Ovary (tissue), 10 donors: ENCODE measurements at places on chromosomes 16 and 17. TPM values are rescaled to one million over a fixed set of nuclear protein-coding genes. Genes with fewer than 3 reads are reported as not detected.
A peak's percentile ranks its signal among the peaks of the same experiment; 100 is the strongest.

DNA sequence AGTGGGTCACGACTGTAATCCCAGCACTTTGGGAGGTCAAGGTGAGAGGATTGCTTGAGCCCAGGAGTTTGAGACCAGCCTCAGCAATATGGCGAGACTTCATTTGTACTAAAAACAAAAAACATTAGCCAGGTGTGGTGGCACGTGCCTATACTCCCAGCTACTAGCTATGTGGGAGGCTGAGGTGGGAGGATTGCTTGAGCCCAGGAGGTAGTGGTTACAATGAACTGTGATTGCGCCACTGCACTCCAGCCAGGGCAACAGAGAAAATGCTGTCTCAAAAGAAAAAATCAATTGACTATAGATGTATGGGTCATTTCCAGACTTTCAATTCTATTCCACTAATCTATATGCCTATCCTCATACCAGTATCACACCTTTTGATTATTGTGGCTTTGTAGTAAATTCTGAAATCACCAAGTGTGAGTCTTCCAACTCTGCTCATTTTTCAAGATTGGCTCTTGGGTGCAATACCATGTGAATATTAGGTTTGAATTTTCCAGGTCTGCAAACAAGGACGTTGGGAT, 27.2 kb upstream of the CEP20 start:
- H3K27me3 ChIP-seq: no peaks in the 10 kb centered on the region
- no peak overlapping the region for H3K27ac ChIP-seq
- H3K4me3 ChIP-seq: no peak overlapping the region
- DNase-seq: no peak
- H3K36me3 ChIP-seq: no peaks in the 10 kb centered on the region

The PPY gene
- not detected for total RNA-seq

DNA sequence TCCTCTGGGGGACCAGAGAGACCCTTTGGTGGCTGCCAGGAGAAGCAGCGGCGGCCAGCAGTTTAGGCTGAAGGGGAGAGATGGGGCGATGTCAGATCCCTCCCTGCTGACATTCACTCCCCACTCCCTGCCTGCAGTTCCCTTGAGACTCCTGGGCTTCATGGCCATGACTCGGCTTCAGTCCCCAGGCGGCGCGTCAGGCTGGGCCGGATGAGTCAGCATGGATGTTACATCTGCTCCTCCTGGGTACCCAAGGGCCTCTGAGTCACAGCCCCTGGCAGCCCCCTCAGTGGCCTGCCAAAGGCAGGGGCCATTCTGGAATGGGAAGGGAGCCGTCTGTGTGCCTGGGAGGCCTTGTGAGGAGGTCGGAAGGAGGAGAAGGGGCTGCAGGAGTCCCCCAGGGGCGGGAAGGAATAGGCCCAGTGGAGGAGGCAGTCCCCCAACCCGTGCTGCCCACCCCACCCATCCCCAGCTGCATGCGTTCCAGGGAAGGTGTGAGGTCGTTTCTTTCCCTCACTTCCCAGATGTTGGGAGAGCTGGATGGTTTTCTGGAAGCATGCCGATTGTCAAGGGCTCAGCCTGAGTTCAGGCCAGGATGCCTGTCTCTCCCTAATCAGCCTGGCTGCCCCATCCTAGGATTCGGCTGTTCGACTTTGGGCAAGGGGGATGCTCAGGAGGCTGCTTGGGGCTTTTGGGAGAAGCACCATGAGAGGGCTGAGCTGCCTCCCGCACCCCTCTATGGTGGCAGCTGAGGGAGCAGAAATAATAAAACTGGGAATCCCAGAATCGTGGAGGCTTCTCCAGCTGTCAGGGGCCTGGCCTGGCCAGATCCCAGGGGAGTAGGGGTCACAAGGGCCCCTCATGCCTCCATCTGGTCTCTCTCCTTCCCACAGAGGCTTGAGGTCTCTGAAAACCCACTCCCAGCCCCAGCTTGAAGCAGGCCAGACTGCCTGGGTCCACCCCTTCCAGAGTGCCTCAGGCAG, 9.7 kb downstream of the RHBDL3 start:
- DNase-seq: no peak
- H3K27ac ChIP-seq: no peak overlapping the region
- H3K4me1 ChIP-seq: peaks cover 2% of the 10 kb centered on the region

DNA sequence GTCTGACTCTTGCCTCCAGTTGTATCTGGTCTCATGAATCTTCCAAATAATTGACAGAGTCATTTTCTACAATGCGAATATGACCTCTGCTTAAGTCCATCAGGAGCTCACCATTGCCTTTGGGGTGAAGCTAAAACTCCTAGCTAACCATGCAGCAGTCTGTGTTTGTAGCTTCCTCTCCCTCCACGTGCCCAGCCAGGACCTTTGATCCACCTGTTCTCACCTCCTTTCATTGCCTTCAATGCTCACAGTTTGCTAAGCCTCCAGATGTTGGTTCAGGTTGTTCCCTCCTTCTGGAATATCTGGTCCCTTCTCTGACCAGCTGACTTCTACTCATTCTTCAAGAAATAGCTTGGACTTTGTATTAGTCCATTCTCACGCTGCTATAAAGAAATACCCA, 23.0 kb downstream of the BMERB1 start:
- no peak overlapping the region for H3K27ac ChIP-seq
- H3K4me3 ChIP-seq: no peak overlapping the region
- H3K36me3 ChIP-seq: no peaks in the 10 kb centered on the region

DNA sequence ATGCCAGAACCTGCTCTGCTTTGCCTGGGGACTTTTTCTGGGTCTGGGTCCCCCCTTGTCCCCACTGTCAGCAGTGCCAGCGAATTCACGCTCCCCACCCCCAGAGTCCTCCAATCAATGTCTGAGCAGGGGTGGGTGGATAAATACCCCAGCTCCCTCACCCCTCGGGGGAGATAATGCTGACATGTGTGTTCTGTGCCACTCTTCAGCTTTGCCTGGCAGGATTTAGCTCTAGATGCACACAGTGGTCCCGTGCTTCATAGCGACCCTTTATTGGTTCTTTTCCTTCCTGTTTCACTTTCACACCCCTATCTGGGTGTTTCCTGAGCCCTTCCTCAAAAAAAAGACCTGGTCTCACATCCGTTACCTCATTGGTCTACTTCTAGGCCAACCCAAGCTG, 277.0 kb downstream of the NPIPA8 start:
- H3K36me3 ChIP-seq: no peaks in the 10 kb centered on the region
- no peak for DNase-seq
- no peak overlapping the region for H3K4me3 ChIP-seq
- H3K27me3 ChIP-seq: no peaks in the 10 kb centered on the region

The PRAC1 gene
- not detected for total RNA-seq

The OR3A2 gene
- total RNA-seq: 0.69 TPM

DNA sequence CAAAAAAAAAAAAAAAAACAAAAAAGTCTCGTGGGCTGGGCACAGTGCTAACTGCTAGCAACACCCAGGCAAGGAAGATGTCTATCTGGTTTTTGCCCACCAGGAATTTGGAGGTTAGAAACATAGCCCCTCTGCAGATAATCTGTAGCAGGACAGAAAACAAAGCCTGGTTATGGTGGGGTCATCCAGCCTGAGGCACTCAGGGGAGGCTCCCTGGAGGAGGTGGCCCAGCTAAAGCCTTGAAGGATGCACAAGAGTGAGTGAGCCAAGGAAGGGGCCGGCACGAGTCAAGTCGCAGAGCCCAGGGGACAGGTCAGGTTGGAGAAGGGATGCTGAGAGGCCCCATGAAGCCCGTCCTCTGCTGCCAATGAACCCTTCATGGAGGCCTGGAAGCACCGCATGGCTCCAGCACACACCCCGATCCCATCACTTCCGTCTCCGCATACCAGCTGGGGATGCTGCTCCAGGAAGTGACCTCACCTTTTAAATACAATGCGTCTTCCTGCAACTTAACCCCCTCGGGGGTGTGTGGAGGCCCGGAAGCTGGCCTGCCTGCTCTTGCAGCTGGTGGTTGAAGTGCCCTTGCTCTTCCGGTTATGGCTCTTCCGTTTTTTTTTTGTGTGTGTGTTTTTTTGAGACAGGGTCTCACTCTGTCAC, 86.5 kb downstream of the ENGASE start:
- no peaks in the 10 kb centered on the region for H3K27me3 ChIP-seq
- no peak overlapping the region for H3K4me3 ChIP-seq
- H3K27ac ChIP-seq: no peak overlapping the region
- H3K36me3 ChIP-seq: no peaks in the 10 kb centered on the region
- DNase-seq: no peak

- H3K4me3 ChIP-seq: no peak overlapping the region
- no peaks in the 10 kb centered on the region for H3K27me3 ChIP-seq
- H3K27ac ChIP-seq: no peak overlapping the region
- DNase-seq: no peak
- no peaks in the 10 kb centered on the region for H3K36me3 ChIP-seq
Observed at GRCh38 chr16:67951485-67951884, 7.6 kb upstream of the LCAT start.

GRCh38 chr17:36507266-36507665, 20.8 kb downstream of the ZNHIT3 start:
- H3K4me3 ChIP-seq: no peak overlapping the region
- no peaks in the 10 kb centered on the region for H3K27me3 ChIP-seq
- no peak overlapping the region for H3K27ac ChIP-seq
- no peak for DNase-seq
- no peaks in the 10 kb centered on the region for H3K4me1 ChIP-seq

DNA sequence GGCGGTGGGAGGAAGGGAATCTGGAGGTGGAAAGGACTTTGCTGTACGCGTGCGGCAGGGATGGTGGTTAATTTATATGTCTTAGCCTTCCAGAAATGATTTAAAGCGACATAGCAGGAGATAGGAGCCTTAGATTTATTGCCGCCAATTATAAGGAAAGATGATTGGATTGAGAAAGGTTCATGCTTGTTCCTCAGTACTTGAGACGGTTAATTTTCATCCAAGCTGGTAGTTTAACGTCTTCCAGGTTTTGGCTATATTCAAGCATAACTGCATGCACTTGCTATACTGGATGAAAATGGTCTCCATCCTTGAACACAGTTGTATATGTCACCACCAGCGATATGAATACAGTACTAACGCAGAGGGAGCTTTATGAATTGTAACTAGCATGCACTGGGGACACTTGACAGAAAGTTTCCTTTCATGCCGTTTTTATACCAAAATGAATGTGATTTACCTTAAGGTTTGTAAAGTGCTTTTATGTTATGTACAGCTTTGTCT, 610 bp upstream of the PEX12 start:
- peak overlapping the region; percentile 90 for H3K4me3 ChIP-seq
- no peak for DNase-seq
- H3K27me3 ChIP-seq: no peaks in the 10 kb centered on the region
- H3K27ac ChIP-seq: no peak overlapping the region
- no peaks in the 10 kb centered on the region for H3K36me3 ChIP-seq
- H3K4me1 ChIP-seq: peaks cover 3% of the 10 kb centered on the region

The SCO1 gene
- total RNA-seq: 19.5 TPM

GRCh38 chr16:85781695-85782370, 17.5 kb downstream of the EMC8 start:
- no peak overlapping the region for H3K4me3 ChIP-seq
- no peaks in the 10 kb centered on the region for H3K36me3 ChIP-seq
- no peaks in the 10 kb centered on the region for H3K27me3 ChIP-seq
- no peak overlapping the region for H3K27ac ChIP-seq

The SYNGR3 gene
- total RNA-seq: 0.87 TPM

- DNase-seq: no peak
- no peaks in the 10 kb centered on the region for H3K36me3 ChIP-seq
- H3K4me1 ChIP-seq: no peaks in the 10 kb centered on the region
- no peaks in the 10 kb centered on the region for H3K27me3 ChIP-seq
- no peak overlapping the region for H3K4me3 ChIP-seq
Observed at GRCh38 chr16:81940781-81941560, 70.3 kb downstream of the SDR42E1 start.

GRCh38 chr16:77643176-77643575, 79.1 kb upstream of the NUDT7 start:
- no peaks in the 10 kb centered on the region for H3K36me3 ChIP-seq
- no peak overlapping the region for H3K4me3 ChIP-seq
- H3K4me1 ChIP-seq: no peaks in the 10 kb centered on the region
- H3K27ac ChIP-seq: no peak overlapping the region
- no peak for DNase-seq

The MEAK7 gene
- 8.6 TPM for total RNA-seq

DNA sequence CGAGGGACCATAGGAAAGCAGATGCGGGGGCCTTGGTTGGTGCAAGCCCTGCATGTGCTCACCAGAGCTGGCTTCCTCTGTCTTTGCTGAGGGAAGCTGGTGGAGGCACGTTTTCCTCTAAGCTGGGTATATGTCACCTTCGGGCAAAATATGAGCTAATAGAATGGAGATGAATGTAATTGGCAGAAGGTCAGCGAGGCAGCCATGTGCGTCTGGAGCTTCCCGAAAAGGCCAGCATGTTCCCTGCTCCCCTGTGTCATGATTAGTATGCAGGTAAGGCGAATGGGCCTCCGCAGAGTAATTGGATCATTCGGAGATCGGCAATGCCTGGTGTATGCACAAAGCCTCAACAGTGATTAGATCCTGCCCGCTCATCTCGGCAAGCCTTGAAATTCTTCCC, 806.2 kb upstream of the EEF2KMT start:
- DNase-seq: no peak
- no peak overlapping the region for H3K27ac ChIP-seq

GRCh38 chr16:11639925-11640899, 28.0 kb upstream of the SNN start:
- peaks cover 9% of the 10 kb centered on the region for H3K4me1 ChIP-seq
- H3K4me3 ChIP-seq: no peak overlapping the region
- no peaks in the 10 kb centered on the region for H3K36me3 ChIP-seq
- peak; percentile 61 for DNase-seq
- H3K27me3 ChIP-seq: no peaks in the 10 kb centered on the region

The PIMREG gene
- not detected for total RNA-seq

DNA sequence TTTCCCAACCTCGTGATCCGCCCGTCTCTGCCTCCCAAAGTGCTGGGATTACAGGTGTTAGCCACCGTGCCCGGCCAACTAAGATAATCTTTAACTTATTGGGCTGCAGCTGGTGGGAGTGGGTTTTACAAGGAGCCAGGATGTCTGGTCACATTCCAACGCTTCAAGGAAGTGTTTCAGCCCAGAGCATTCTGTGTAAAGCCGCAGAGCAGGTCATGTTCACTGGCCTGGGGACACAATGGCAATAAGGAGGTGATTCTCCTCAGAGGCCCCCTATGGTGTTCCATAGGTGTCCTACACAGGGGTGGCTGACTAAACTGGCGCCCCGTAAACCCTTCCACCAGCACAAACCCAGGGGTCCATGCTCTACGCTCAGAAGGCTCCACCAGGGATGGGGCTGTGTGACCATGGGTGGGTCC, 1.2 kb downstream of the QPRT start:
- no peaks in the 10 kb centered on the region for H3K36me3 ChIP-seq
- peaks cover 3% of the 10 kb centered on the region for H3K4me1 ChIP-seq
- H3K4me3 ChIP-seq: no peak overlapping the region
- H3K27ac ChIP-seq: no peak overlapping the region
- DNase-seq: no peak

- no peak for DNase-seq
- H3K27me3 ChIP-seq: no peaks in the 10 kb centered on the region
- no peak overlapping the region for H3K27ac ChIP-seq
- no peak overlapping the region for H3K4me3 ChIP-seq
- H3K36me3 ChIP-seq: no peaks in the 10 kb centered on the region
Observed at GRCh38 chr16:57132470-57132869, 40.1 kb downstream of the CPNE2 start.
